ENCODE measurements at places on chromosomes 6 and 20.
A peak's percentile ranks its signal among the peaks of the same experiment; 100 is the strongest.

- DNase-seq: no peak
These were observed 36.8 kb downstream of the GFOD1 start for GRCh38 chr6:13450628-13451027.

GRCh38 chr6:133157995-133158394 is 83.2 kb upstream of the EYA4 start:
- DNase-seq: no peak

DNA sequence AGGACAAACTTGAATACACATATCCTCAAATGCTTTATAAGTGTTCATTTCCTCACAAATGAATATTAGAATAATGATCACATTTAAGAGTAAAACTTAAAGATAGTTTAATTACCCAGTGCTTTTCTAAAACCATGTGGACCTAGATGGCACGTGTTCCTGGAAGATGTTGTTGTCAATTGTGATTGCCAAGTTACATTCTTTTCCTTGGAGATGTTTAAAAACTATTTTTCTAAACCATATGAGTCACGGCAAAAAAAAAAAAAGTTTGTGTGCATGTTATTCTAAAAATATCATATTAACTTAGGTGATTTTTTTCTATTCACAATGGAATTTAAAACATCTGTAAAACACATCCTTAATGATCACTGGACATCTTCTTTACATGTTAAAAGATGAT is 51.1 kb downstream of the RCAN2 start:
- no peak for DNase-seq

DNA sequence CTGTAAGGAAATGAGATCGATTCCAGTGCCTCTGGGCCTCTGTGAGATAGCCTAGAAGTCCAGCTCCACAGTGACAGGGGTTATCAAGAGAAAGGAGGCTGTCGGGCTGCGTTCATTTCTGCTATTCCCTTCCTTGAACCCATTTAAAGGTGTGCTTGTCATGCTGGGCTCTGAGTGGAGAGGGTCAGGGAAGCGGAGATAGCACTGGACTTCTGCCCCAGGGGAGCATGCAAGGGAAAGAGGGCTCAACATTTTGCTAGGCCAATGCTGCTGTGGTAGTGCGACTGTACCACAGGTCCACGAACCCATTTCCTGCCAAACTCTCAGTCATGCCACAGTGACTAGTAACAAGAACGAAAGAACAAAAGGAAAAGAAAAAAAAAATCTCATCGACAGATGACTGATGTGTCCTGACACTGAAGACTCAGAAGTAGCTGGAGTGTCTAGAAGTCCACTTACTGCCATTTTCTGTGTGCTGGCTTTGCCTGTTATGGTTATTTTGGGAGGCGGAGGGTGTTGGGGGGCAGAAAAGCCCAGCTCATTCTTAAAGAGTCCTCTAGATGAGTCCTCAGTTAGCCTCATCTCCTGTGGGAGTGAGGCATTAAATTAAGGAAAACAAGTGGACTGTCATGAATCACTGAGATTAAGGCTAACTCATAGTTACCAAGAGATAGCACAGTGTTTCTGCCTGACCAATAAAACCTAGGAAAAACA is 8.1 kb downstream of the NEDD9 start:
- DNase-seq: no peak

GRCh38 chr6:154872542-154873114 is 122.5 kb upstream of the TIAM2 start:
- DNase-seq: no peak

- peak; percentile 51 for DNase-seq
These were observed 29.4 kb downstream of the LRP11 start for GRCh38 chr6:149834513-149835481.

- no peak for DNase-seq
These were observed 80.7 kb downstream of the OLIG3 start for GRCh38 chr6:137413482-137413881.

DNA sequence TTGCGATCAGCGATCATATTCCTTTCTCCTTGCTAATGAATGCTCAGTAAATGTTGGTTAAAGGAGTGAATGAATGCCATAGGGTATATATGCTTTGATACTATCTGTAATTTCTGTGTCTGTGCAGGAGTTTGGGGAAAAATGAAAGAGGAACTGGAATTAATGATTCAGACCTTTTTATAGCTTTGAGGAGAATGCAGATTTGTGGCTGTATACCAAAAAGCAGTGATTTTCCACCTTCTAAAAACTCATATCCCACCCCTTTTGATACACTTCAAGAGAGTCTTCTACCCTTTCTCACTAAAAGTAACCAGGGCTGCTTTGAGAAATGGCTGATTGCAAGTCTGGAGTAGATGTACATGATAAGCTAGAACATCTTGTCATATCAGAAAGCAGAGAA is 26.6 kb upstream of the SUMO4 start:
- no peak for DNase-seq

DNA sequence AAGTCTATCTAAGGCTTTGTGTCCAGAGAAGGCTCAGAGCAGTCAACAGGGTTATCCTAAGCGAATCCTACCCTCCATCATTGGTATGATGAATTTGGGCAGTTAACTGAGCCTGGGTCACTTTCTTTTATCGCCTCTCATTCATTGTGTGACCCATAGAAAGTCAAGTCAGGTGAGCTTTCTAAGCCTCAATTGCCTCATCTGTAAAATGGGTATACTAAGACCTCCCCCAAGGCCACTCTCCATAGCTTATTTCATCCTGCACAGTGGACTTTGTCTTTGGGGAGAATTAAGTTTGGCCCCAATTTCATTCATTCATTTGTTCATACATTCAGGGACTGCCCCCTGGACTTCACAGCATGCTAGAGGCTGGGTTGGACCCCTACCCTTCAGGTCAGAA is 110.5 kb downstream of the DHX35 start:
- DNase-seq: no peak

GRCh38 chr20:37726971-37727956 is 33.4 kb downstream of the CTNNBL1 start:
- no peak for DNase-seq

GRCh38 chr20:3901028-3901705 is 12.0 kb downstream of the PANK2 start:
- no peak for DNase-seq

- DNase-seq: no peak
These were observed 173.8 kb downstream of the PTPRK start for GRCh38 chr6:128346569-128346968.
